ENCODE measurements at places on chromosomes 1 and 21. TPM values are rescaled to one million over a fixed set of nuclear protein-coding genes. Genes with fewer than 3 reads are reported as not detected.
A peak's percentile ranks its signal among the peaks of the same experiment; 100 is the strongest.

- DNase-seq = peak; percentile 11
These were observed 86.6 kb upstream of the ACTRT2 start for GRCh38 chr1:2934642-2935081.

Gene PTPRC
- total RNA-seq = 11.0 TPM

Gene TCHHL1
- not detected for total RNA-seq

Gene CA14
- 8.7 TPM for total RNA-seq

- no peak for DNase-seq
These were observed 20.9 kb downstream of the SLAMF1 start for GRCh38 chr1:160625725-160626498.

Gene ALX3
- not detected for total RNA-seq

DNA sequence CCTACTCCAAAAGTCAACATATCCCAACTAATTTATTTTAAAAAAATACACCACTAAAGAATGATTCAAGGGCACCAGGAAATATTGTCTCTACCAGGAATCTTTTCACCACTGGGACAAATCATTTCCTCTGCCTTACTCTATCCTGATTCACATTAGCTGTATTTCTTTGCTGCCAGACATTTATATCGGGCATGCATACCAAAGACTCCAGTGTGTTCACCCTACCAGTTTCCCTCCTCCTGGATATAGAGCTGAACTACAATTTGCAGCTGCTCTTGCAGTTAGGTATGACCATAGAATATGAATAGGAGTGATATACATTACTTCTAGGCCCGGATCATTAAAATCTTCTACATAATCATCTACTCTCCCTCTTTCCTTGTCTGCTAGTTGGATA, 7.6 kb downstream of the KCNJ6 start:
- DNase-seq = no peak

Gene OR6K2
- total RNA-seq = not detected

Gene CCDC24
- total RNA-seq = 1.8 TPM

- no peak for DNase-seq
These were observed 86.6 kb upstream of the TNFSF4 start for GRCh38 chr1:173293756-173294155.

Gene EIF2D
- 27.8 TPM for total RNA-seq

Gene HES3
- total RNA-seq = not detected

- DNase-seq = no peak
These were observed 446.8 kb downstream of the USP25 start for GRCh38 chr21:16176570-16176969.

GRCh38 chr1:29121516-29121935, 2.2 kb downstream of the TMEM200B start:
- peak; percentile 24 for DNase-seq

- DNase-seq = peak; percentile 82
These were observed 70.5 kb downstream of the SSBP3 start for GRCh38 chr1:54335755-54336108.

Gene C1QB
- 133 TPM for total RNA-seq

DNA sequence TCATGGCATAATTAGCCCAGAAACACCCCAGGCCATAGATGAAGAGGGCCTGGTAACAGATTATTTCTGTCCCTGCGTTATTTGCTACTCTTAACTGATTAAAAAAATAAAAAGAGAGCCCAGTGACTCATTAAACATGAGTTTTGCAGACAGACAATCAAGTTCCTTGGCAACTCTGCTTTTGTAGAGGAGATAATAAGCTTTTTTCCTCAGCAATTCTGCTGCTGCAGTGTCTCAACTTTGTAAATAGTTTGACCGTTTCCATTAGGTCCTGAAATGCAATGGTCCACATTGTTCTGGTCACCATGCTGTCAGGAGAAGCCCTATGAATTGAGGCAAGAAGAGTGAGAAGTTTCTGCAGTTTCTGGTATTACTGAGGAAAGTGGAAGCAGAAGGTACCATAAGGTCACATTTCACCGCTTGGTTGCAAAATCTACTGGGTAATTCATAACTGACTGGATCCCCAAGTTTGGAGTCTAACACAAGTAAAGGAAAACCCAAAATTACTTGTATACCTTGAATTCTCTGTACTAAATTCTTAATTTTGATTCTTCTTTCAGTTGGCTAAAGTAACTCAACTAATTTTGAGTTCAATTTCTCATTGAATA, 139.5 kb downstream of the ZZZ3 start:
- no peak for DNase-seq

Gene CBR1
- 25.3 TPM for total RNA-seq

Gene NEK2
- 0.18 TPM for total RNA-seq

GRCh38 chr1:6962478-6962995, 177.3 kb downstream of the CAMTA1 start:
- DNase-seq = peak; percentile 86

GRCh38 chr1:61056196-61056572, 26.2 kb upstream of the NFIA start:
- DNase-seq = no peak

- DNase-seq = no peak
These were observed 344.4 kb upstream of the PROX1 start for GRCh38 chr1:213643360-213643759.

GRCh38 chr21:26140926-26141325, 29.6 kb downstream of the APP start:
- no peak for DNase-seq

Gene MPL
- total RNA-seq = 0.44 TPM

DNA sequence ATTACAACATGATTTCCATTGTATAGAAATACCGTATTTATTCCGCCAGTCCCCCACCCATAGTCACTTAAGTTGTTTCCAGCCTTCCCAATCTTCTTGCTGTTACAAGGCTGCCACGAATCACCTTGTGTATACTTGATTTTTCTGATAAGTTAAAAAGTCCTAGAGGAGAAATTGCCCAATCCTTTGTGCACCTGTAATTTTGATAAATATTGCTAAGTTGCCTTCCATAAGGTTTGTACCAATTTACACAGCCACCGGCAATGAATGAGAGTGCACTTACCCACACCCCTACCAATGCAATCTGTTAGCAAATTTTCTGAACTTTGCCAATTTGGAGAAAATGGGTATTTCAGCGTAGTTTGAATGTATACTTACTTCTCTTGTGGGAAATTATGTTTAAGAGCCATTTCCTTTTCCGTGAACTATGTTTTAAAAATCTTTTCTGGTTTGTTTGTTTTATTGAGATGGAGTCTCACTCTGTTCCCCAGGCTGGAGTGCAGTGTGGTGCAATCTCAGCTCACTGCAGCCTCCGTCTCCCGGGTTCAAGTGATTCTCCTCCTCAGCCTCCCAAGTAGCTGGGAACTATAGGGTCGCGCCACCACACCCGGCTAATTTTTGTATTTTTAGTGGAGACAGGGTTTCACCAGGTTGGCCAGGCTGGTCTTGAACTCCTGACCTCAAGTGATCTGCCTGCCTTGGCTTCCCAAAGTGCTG, 87.4 kb downstream of the DHRS3 start:
- no peak for DNase-seq

DNA sequence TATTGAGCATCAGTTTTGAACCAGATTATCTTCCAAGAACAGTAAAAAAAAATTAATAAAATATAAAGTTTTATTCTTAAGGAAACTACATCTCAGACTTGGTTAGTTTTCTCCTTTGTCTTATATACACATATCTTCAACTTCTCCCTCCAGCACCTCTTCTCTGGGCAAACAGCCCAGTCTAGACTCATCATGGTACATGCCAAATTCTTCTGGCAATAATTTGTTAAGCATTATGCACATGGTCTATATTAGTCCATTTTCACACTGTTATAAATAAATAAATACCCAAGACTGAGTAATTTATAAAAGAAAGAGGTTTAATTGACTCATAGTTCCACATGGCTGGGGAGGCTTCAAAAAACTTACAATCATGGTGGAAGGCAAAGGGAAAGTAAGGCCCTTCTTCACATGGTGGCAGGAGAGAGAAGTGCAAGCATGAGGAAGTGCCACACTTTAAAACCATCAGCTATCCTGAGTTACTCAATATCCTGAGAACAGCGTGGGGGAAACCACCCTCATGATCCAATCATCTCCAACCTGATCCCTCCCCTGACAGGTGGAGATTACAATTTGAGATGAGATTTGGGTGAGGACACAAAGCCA, 108.7 kb upstream of the RNPC3 start:
- DNase-seq = no peak

Gene DAP3
- 96.0 TPM for total RNA-seq

Gene OXCT2
- total RNA-seq = 4.7 TPM

DNA sequence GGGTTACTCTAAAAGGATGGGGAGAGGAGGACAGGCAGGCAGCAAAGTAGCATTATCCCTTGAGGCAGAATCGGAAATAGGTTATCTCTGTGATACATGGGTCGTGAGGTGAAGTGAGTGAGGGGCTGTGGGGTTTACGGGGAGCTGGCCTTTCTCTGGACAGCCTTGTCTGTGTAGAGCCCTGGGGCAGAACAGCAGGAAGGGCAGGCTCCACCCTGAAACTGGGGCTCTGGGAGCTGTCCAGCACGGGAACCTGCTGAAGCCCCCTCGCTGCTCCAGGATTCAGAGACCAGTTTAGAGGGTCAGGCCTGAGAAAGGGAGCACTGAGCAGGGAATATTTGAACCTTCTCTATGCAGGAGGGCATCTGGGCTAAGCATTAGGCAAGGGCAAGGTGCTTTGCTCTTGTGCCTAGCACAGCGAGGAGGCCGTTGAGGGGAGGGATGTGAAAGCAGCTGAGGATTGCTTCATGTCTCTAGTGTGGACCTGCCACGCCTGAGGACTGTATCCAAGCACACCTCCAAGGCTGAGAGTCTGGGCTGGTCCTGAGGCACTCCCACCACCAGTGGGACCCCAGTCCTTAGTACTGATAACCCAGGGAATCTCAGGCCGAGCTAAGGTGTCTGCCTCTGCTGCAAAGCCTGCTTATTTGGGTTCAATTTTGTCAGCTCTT, 55.8 kb downstream of the NAV1 start:
- DNase-seq = no peak

Gene NECTIN4
- not detected for total RNA-seq

DNA sequence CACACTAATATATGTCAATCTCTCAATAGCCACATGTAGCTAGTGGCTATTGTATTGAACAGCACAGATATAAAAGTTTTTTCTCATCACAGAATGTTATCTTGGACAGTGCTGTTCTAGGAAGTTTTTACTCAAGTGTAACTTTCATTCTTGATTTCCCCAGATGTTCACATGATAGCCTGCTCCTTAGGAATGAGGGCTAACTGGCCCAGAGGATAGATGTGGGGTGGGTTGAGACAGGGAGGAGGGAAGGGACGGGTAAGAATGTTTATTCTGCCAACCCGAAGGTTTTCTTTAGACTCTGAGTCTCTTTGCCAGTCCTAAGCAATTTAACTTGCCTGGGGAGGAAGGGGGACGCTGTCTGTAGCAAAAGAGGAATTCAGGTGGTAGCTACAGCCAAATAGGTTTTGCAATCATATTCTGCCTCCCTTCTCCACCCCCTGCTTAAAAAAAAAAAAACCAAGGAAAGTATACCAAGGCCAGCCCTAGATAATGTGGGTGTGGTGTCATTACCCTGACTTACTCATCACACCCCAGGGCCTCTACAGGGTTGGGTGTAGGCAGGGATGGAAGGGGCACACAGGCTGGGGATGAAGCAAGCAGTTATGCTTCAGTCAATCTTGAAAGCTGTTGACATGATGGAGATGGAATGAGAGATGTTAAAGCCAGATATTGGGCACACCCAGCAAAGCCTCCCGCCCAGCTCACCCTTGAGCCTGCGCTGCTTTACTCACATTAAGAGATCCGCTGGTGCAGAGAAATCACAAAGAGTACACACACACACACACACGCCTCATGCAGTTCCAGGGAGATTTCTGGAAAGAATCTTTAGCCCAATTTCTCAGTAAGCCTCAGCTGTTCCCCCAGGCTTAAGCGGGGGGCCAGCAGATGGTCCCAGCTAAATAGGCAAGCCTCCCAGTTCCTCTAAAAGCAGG, 59.9 kb downstream of the PLXNA2 start:
- DNase-seq = peak; percentile 72

DNA sequence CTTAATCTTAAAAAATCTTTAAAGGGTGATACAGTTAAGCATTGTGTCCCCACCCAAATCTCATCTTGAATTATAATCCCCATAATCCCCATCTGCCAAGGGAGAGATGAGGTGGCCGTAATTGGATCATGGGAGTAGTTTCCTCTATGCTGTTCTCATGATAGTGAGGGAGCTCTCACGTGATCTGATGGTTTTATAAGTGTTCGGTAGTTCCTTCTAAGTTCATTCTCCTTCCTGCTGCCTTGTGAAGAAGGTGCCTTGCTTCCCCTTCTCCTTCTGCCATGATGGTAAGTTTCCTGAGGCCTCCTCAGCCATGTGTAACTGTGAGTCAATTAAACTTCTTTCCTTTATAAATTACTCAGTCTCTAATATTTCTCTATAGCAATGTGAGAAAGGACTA, 10.7 kb downstream of the DHRS3 start:
- DNase-seq = no peak

Measured in left cardiac atrium (tissue), 4 donors.